Stimulated activated CD8-positive, alpha-beta memory T cell treated with anti-CD3 and anti-CD28 coated beads, Interleukin-7, amount 100 ng/mL, for 1 hour (primary cell): ENCODE measurements at places on chromosomes 5 and 9.

- no peak for DNase-seq
These were observed 197.8 kb downstream of the TTLL11 start for GRCh38 chr9:121895358-121895757.

GRCh38 chr5:6372251-6373080 is 5.9 kb downstream of the MED10 start:
- DNase-seq = no peak

GRCh38 chr5:58357121-58357520 is 102.8 kb downstream of the PLK2 start:
- DNase-seq = no peak

DNA sequence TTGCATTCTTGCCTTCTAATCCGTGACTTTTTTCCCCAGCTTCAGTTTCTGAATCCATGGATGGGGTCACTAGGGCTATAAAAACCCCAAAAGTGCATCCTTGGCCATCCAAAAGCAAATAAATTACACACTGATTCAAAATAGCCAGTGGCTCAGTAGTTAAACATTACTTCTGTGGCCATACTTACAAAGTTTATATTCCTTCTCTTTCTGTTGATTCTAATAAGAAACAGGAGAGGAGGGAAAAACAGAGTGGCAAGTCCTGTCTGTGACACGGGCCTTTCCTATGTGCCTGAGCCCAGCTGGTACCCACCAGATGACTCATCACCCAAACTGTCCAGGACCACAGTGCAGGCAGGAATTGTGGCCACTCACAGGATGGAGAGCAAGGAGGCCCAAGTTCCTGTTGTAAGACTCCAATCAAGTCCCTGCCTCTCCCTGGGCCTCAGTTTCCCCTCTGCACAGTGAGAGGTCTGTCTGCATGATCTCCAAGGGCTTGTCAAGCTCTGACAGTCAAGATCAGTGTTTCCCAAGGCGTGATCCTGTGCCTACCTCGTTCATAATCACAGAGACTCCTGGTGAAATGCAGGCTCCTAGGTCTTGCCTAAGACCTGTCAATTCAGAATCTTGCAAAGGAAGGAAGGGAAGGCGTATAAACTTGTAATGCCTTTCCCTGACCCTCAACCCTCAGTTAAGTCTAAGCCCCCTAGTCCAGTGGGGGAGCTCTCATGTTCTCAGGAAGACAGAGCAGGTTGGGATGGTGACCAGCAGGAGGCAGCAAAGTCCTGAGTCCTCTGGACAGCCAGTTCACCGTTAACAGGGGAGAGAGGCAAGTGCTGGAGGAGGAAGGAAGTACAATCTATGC is 29.5 kb downstream of the TNIP1 start:
- DNase-seq = peak; percentile 51

- DNase-seq = no peak
These were observed 108.5 kb downstream of the ARHGAP26 start for GRCh38 chr5:142878638-142879037.

- DNase-seq = no peak
These were observed 32.3 kb downstream of the ERP44 start for GRCh38 chr9:100066539-100066938.

GRCh38 chr9:122819791-122820489 is 8.4 kb downstream of the PDCL start:
- DNase-seq = no peak

DNA sequence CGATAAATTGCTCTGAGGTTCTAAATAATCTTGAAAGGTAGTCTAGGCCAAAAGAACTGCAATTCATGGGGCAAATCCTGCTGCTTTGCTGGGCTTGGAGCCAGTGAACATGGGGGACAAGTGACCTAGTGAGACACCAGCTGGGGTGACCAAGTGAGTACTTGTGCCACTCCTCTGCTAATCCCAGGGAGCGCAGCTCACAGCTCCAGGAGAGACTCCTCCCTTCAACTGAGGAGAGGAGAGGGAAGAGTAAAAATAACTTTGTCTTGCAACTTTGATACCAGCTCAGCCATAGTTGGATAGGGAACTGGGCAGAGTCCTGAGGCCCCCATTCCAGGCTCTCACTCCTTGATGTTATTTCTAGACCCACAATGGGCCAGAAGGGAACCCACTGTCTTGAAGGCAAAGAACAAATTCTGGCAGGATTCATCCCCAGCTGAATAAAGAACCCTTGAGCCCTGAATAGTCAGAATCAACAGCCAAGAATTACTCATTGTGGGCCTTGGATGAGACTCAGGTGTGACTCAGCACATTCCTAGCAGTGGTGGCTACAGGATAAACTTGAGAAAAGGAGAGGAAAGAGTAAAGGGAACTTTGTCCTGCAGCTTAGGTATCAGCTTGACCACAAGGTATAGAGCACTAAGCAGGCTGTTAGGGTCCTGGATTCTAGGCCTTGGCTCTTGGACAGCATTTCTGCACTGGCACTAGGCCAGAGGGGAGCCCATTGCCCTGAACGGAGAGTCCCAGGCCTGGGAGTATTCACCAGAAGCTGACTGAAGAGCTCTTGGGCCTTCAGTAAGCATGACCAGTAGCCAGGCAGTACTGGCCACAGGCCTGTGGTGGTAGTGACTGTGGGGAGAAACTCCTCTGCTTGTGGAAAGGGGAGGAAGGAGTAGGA is 288.3 kb upstream of the CDH18 start:
- DNase-seq = no peak

- no peak for DNase-seq
These were observed 28.8 kb downstream of the GAS1 start for GRCh38 chr9:86918556-86918955.

GRCh38 chr5:45260292-45260691 is 435.9 kb downstream of the HCN1 start:
- DNase-seq = no peak

DNA sequence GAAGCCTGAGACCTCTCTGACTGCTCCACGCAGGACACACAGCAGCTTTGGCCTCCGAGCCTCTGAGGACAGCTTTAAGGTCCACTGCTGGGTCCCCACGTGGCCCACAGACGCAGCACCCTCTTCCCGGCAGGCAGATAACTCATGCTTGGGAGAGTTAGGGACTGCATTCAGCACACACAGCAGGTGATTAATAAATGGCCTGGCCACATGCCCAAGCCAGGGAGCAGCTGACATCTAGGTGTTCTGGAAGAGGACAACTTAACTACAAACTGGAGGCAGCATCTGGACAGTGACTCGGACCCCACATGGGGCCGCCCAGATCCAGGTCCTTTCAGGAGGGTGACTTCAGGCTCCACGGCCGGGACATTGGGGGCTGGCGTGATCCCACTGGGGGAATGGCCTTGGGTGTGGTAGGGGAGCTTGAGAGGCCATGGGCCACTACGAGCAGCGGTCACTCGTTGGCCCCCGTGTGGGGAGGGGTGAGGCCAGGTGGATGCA is 11.3 kb downstream of the NINJ1 start:
- DNase-seq = no peak

GRCh38 chr9:13388157-13388556 is 108.7 kb upstream of the MPDZ start:
- no peak for DNase-seq

DNA sequence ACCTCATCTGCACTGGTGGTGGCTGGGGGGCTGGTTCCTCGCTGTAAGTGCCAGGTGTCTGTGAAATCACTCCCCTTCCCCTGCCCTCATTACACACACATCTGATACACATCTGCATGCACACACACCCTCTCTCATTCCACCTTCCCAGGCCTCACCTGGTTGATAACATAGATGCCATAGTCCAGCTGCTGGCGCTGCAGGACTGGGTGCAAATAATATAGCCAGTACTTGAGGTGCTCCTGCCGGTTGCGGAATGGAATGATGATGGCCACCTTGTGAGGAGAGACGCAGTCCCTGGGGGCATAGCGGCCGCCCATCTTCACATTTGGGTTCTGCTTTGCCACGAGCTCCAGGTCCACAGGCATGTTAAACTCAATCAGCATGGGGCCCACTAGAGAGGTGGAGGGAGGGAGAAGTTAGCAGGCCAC is 32.1 kb downstream of the B4GALT1 start:
- DNase-seq = no peak

DNA sequence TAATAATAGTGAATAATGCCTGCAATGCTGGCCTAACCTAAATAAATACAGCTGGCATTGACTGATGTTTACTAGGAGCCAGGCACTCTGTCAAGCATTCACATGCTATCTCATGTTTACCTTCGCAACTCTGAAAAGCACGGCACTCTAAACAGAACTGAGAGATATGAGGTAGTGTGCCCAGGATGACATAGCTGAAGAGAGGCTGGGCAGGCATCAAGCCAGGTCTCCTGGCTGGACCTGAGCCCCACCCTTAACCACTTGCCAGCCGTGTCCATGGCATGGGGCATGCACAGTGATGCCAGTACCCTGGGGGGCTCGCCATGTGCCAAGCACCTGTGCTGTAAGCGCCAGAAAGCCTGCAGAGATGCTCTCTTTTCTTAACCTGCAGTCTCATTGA is 119.4 kb upstream of the MVB12B start:
- no peak for DNase-seq

DNA sequence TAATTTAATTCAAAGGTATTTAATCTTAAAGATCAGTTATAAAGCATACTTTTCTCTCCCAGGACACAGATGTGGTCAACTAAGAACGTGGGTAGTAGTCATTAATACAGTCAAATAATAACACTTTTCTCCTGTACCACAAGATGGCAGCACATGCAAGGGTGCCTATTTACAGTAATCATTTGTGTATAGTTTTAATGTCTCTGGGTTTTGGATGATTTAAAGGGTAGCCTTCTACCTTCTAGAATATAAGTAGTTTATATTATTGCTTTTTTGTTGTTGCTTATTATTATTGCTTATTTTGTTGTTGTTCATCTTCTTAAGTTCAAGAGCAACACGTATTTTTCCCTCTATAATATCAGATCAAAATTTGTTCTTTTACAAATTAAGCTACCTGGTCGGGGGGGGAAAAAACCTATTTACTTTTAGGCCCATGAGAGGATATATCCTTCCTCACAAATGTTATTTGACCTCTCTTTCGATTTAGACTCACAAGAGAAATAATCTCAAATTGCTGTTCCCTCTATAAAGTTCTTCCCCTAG is 59.6 kb upstream of the SLC27A6 start:
- no peak for DNase-seq

DNA sequence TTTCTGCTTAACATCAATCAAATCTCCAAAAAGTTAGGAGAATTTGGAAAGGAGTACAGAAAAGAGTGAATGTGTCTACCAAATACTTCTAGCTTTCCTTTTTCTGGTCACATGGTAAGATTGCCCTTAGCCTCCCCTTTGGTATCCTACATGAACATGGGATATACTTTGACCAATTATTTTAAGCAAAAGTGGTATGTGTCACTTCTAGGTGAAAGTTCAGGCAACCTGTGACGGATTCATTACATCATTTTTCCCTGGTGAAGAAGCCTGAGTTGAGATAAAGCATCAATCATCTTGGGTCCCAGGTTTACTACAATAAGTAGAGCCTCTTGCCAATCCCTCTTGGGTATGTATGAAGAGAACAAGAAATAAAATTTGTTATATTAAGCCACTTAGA is 419.2 kb downstream of the PDE4D start:
- no peak for DNase-seq

DNA sequence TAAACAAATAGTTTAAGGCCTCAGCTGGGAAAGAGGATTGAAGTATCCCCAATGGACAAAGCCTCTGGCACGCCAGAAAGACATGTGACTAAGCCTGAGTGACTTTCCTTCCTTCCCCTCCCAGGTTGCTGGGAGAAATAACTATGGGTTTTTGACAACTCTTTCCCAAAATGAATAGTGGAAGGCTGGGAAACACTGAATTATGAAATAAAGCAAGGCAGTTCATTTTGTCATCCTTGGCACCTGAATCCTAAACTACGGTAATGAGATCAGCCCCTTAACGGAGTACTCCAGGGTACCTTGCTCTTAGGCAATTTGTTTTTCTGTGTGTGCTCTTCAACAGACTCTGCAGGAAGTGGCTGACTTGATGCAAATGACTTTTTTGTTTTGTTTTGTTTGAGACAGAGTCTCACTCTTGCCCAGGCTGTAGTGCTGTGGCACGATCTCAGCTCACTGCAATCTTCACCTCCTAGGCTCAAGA is 75.2 kb downstream of the LMNB1 start:
- no peak for DNase-seq

- DNase-seq = no peak
These were observed 166.6 kb downstream of the SLC28A3 start for GRCh38 chr9:84173961-84174360.

DNA sequence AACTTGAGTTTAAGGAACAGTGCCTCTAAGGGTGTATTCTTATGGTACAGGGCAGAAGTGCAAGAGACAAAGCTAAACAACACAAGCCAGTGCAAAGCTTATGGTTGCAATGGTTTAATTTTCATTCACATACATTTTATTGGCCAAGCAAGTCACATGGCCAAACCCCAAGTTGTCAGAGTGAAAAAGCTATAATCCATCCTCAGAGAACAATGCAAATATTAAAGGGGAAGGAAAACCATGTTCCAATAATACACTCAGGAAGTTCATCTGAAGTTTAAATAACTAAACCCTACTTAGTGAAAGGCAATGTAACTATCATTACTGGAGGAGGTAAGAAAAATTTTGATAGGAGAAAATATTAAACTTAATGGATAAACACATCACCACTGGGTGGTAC is 26.6 kb upstream of the TLR4 start:
- DNase-seq = no peak

GRCh38 chr5:130109152-130109551 is 204.9 kb downstream of the CHSY3 start:
- DNase-seq = no peak

DNA sequence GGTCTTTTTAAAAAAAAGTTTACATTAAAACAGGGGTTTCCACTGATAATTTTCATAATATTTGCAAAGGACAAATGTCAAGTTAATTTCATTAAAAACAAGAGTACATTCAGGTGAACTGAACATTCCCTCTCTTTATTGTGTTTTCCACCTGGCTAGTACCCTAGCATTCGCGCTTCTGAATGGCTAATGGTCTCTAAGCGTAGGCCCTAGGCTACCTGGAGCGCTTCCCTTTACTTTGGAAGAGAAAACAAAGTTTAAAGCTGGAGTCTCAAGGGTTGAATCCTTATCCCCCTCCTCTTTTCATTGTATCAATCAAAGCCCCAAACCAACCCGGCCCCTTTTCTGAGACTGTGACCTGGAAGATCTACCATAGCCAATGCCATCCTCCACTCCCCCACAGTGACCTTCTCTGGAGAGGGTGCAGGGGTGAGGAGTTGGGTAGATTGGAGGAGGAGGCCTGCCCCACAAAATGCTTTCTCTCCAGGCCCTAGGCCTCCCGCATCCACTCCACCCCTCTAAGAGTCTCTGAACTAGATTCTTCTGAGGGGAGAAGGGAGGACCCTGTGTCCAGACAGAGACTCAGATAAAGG is 73.3 kb upstream of the TBCA start:
- no peak for DNase-seq

- no peak for DNase-seq
These were observed 162.8 kb downstream of the PIK3R1 start for GRCh38 chr5:68378204-68378820.

- no peak for DNase-seq
These were observed 480.2 kb downstream of the RASEF start for GRCh38 chr9:82582693-82583092.

DNA sequence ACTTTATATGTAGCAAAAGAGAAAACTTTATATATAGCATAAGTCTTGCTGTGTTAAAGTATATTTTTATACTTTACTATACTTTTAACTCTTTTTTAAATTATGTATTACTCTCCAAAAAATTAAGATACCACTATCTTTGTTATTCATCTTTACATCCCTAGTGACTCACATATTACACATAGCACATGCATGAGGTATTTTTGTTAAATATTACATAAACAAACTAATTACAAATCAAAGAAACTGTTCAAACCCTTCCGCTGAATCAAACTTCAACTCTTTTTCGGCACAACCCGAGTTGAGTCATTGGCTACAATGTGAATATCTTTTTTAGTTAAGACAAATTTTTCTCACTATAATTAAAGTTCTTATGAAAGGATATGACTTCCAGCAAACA is 32.1 kb downstream of the NADK2 start:
- DNase-seq = no peak
